ENCODE measurements at places on chromosomes 2 and 18.
A peak's percentile ranks its signal among the peaks of the same experiment; 100 is the strongest.

- no peak for DNase-seq
Observed at GRCh38 chr2:161165266-161165665, 5.0 kb downstream of the TANK start.

GRCh38 chr2:170375192-170375591 is 197.2 kb downstream of the MYO3B start:
- DNase-seq: no peak

GRCh38 chr2:76930056-76930744 is 592.0 kb downstream of the LRRTM4 start:
- DNase-seq: no peak

- no peak for DNase-seq
Observed at GRCh38 chr18:69447886-69448285, 47.2 kb downstream of the DOK6 start.

DNA sequence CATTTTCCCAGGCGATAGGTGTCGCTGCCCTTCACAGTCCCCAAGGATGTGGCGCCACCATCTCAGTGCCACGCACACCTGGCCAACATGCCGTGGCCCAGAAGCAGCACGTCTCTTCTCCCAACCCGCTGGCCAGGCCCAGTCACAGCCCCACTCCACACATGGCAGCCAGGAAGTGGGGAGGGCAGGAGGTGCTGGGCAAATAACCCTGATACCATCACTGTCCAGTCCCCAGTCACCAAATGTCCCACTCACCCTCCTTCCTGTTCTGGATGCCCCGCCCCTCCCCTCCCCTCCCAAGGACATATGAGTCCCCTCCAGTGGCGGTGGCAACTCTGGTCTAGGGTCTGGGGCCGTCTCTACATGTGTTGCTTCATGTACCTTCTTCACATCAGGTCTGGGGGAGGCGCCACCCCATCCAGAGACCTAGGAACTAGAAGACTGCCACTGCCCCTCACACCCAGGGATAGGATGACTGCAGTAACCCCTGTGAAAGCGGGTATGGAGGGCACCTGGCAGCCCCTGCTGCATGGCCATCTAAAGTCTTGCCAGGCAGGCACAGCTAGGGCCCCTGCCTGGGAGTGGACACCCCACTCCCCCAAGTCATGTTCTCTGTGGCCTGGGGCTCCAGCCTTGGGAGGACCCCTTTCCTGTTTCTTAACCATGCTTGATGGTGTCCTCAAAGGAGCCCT is 7.3 kb upstream of the CAPN10 start:
- no peak for DNase-seq

- DNase-seq: no peak
Observed at GRCh38 chr2:219174801-219175200, 1.9 kb downstream of the CNPPD1 start.

- DNase-seq: no peak
Observed at GRCh38 chr18:39675368-39675767, 2109.8 kb upstream of the CELF4 start.

DNA sequence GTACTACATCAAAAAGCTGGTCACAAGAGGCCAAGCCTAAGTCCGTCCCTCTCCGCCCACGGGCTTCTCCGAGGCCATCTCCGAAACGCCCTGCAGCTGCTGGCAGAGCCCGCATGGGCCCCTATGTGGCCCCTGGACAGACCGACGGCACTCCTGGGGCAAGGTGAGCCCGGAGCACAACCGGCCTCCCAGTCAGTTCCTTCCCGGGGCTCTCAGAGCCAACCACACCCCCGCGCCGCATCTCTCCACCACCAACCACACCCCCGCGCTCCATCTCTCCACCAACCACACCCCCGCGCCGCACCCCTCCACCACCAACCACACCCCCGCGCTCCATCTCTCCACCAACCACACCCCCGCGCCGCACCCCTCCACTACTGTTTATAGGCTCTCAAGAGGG is 93.5 kb downstream of the ZNF516 start:
- no peak for DNase-seq

DNA sequence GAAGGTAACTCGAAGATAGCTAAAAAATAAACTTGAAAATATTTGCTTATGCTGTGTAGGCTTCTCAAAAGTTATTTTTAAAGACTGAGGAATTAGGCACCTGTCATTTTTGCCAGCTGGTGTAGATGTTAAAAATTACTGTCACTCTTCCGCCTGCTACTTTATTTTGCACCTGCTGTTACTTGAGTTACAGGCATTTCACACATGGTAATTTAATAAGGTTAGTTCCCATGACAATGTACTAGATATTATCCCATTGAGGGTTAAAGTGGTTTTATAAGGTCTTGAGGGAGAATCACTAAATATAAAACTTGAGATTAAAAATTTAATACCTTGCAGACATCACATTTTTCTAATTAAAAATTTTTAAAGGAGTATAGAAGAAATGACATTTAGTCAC is 26.6 kb downstream of the MYL1 start:
- DNase-seq: no peak

DNA sequence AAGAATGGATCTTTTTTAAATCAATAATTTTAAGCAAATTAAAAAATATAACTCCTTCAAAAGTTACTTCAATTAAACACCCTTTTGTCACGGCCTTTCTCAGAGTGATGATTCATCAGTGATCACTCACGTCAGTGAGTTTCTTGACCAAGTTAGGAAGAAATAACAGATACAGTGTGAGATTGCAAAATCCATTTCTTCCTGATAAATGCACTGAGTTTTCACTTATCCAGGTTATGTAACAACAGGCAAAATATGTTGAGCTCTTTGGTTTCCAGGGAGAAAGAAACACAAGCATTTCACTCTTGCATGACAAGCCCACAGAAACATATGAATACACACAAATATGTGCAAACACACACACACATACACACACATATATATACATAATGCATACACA is 195.9 kb upstream of the CYRIA start:
- no peak for DNase-seq

- DNase-seq: no peak
Observed at GRCh38 chr2:111053825-111054515, 66.7 kb upstream of the BCL2L11 start.

DNA sequence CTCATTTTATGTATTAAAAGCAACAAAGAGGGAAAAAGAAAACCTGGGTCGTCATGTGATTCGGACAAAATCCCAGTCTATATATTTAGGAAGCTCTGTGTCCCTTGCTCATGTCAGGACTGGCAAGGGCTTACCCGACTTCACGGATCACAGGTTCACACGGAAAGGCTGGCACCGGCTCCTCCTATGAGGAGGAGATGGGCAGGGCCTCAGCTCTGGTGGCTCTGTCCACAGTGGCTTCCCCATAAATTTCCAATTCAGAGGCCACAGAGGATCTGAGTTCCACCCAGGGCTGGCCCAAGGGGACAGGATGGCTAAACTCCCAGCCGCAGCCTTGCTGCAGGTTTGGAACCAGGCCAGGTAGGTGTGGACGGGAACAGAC is 186.8 kb downstream of the BCL2 start:
- no peak for DNase-seq

- DNase-seq: no peak
Observed at GRCh38 chr18:35983818-35984217, 11.3 kb downstream of the RMP24 start.

- DNase-seq: no peak
Observed at GRCh38 chr2:107384422-107384821, 442.3 kb upstream of the RGPD4 start.

- DNase-seq: no peak
Observed at GRCh38 chr2:23120161-23120560, 264.8 kb upstream of the KLHL29 start.

DNA sequence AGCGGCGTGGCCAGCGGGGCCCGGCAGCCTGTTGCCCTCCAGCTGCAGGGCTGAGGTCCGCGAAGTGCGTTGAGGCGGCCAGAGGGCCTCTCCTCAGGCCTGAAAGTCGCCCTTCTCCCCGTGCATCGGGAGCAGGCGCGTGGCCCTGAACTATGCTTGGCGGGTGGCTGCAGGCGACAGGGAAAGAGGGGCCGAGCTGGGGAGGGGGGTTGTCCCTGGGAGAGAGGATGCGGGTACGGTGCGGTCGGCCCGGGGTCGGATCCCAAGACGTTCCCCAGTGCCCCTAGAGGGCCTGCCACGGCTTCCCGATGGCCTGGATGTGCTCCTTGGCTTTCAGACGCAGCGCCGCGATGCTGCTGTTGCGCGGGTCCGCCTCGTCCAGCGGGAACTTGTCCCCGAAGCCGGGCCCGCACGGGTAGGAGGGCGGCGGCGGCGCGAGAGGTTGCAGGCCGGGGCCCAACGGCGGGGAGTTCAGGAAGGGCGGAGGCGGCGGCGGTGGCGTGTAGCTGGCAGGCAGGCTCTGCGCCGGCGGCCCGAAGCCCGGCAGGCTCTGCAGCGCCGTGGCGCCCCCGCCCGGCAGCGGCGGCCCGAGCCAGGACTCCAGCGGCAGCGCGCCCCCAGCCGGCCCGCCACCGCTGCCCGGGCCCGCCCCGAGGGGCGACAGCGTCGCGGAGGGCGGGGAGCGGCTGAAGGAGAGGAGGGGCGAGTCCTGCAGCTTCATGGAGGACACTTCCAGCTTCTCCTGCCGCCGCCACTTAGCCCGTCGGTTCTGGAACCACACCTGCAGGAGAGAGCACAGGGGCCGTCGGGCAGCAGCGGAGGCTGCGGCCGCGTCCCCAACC is 4.3 kb downstream of the RAX start:
- no peak for DNase-seq

DNA sequence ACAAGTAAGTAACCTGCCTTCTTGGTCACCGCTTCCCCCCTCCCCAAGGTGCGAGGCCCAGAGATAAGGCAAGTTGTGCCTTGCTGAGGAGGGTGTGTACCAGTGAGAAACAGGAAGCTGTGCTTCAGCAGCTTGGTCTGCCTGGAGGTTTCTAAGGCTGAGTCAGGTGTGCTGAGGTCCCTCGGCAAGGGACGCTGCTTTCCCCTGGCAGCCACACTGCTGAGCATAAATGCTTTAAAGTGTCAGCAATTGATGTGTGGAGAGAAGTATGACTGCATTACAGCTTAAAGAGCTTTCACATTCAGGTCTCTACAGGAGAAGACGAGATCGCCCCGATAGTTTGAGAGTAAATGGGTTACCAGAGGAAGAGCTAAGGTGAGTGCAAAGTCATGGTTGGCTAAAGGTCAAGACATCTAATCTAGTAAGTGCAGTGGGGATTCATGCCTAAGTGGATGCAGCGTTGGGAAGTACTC is 86.9 kb downstream of the LIMS1 start:
- peak; percentile 62 for DNase-seq

DNA sequence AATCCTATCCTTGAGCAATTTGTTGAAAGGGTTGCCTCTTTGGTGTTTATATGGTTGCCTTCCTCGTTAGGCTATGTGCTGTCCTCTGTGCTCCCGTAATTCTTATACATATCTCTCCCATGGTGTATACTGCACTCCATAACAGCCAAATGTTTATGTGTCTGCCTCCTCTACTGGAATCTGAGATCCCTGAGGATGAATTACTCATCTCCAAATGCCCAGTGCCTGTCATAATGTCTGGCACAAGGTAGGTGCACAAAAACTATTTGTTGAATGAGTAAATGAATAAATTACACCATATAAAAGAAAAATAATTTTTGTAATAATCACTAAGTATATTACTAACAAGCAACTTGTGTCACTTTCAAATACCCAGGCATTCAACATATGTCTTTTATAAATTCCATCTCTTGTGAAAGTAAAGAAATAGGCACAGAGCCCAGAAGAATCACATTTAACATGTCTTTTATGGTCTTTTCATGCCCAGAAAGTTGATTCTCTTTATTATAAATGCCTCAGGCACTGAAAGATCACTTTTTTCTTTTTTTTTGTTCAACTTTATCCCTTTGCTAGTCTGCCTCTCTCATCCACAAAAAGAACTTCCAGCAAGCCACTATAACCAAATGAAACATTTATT is 164.9 kb downstream of the CCDC148 start:
- no peak for DNase-seq

Measured in central memory CD8-positive, alpha-beta T cell (primary cell).